Hematopoietic multipotent progenitor cell (in vitro differentiated cells): ENCODE measurements at places on chromosomes 7 and 10. TPM values are rescaled to one million over a fixed set of nuclear protein-coding genes. Genes with fewer than 3 reads are reported as not detected.

LEP gene
- under 0.01 TPM for total RNA-seq

ZNF488 gene
- 0.27 TPM for total RNA-seq

RAB19 gene
- total RNA-seq, result 3.2 TPM

PTF1A gene
- total RNA-seq, result not detected

TYW1B gene
- total RNA-seq, result 6.7 TPM

ZNF783 gene
- total RNA-seq, result 19.9 TPM

GDF10 gene
- total RNA-seq, result 1.1 TPM

HOGA1 gene
- total RNA-seq, result not detected

COL17A1 gene
- total RNA-seq, result under 0.01 TPM

CREB5 gene
- total RNA-seq, result 20.7 TPM

GRCh38 chr10:48246501-48246900 is 28.0 kb downstream of the FRMPD2 start:
- no peak for DNase-seq

DNA sequence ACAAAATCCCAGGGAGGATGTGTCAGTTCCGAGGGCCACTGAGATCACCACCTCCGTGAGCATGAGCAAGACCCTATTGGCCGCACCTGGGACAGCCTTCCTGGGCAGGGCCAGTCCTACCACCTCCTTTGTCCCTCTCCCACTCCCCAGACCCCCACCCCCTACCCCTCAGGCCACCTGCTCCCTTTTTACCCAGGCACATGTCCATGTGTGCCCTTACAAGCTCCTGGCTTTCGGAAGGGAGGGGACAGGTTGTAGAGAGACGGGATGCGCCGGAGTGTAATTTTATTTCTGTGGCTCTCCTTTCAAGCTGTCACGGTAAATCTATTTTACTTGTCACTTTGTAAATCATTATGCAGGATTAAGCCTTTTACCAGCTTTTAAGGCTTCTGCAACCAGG is 20.9 kb downstream of the ZMIZ1 start:
- DNase-seq, result no peak

- DNase-seq, result no peak
Measured at GRCh38 chr10:128067691-128068397, 58.4 kb downstream of the MKI67 start.

DNA sequence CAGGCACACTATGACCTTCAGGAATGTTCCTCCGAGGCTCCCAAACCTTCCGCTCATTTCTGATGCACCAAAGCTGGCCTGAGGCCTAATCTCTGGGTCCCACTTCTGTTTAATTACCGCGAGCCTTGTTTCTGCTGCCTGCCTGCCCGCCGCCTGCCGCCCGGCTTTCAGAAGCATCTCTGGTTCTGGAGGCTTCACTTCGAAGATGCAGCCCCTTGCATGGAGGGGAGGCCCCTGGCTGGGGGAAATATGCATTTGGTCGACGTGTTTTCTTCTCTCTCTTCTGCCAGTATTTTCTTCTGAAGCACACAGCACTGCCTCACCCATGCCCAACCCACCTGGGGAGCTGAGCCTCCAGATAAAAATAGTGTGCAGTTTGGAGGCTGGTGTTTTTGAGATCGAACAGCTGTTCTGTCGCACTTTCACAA is 166.9 kb downstream of the PAXIP1 start:
- DNase-seq, result no peak

GRCh38 chr10:3811291-3811870 is 26.4 kb upstream of the KLF6 start:
- peak; percentile 43 for DNase-seq

DNA sequence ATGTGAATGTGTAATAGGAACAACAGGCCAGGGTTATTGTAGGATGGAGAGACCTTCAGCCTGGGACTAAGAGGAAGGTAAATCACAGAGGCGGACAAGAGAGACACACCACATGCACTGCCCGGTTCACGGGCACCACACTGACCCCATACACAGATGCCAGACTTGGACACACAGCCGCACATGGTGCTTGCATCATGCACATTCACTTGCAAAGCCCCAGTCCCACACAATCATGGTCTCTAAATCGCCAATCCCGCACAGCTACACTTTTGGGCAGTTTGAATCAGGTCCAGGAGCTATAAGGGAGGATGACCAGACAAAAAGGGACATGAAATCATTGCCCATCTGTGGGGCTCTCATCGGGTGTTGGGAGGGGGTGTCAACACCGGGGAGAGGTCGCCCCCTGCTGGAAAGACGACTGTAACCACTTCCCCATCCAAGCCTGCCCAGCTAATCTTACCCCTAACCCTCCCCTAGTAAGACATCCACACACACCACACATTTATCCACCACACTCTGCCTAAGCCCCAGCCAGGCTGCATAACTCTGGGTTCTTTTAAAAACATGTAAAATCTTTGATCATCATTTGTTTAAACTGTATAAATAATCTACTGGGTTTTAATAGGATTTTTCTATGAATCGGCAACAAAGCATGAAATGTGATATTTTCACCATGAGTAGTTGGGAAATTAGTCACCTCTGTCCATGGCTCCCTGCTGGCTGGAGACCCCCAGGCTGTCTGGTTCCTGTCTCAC is 40.5 kb upstream of the SLF2 start:
- no peak for DNase-seq

GRCh38 chr10:124062390-124062789 is 31.0 kb downstream of the CHST15 start:
- DNase-seq, result no peak

DNA sequence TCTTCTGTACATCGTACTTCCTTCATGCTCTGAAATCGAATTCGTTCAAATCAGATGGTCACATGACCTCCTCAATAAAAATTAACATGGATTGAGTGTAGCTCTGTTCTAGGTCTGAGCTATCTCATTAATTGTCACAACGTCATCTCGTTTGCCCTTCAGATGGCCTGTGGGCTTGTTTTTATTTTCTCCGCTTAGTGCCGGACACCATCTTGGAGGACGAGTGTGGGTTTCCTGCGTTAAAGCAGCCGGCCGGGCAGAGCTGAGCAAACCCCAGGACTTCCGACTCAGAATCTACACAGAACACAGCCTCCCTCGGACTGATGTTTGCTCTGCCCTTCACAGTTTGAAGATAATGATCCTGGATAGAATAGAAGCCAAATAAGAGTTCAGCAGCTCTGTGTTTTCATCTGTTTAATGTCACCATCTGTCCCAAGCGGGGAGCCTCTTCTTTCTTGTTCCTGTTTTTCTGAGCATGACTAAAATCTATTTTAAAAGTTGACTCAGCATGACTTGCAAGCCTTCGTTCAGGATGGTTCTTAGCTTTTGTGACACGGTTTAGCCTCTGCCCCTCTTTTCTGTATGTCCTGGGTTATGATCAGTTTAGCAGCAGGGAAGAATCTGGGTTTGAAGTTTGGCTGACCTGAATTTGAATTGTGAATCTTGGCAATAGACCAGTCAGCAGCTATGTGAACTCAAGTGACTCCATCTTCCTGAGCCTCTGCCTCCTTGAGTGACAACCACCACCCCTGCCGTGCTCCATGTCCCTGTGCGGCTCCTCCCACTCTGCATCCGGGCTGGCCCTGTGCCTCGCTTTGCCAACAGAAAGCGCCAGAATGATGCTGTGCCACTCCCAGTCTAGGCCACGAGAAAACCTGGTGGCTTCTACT is 30.6 kb upstream of the GALNTL5 start:
- DNase-seq, result no peak

GRCh38 chr10:1928606-1929005 is 191.3 kb upstream of the ADARB2 start:
- DNase-seq, result no peak

GRCh38 chr7:104048055-104048454 is 58.6 kb upstream of the RELN start:
- no peak for DNase-seq

DNA sequence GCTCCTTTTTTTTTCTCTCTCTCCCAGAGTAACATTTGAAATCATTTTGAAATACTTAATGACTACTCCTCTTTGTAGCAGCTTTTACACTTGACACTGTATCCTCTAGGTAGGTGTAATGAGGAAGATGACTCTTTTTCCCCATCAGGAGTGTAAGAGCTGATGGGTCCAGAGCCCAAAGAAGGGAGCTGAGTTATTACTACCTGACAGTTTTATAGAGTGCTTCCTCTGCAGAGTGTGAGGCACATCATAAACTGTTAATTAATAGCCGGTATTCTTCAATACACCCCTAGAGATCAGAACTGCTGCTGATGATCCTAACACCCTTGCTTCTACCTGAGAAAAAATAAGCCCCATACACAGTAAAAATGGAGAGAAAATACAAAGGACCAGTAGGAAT is 279.8 kb upstream of the SEMA3A start:
- no peak for DNase-seq

DNA sequence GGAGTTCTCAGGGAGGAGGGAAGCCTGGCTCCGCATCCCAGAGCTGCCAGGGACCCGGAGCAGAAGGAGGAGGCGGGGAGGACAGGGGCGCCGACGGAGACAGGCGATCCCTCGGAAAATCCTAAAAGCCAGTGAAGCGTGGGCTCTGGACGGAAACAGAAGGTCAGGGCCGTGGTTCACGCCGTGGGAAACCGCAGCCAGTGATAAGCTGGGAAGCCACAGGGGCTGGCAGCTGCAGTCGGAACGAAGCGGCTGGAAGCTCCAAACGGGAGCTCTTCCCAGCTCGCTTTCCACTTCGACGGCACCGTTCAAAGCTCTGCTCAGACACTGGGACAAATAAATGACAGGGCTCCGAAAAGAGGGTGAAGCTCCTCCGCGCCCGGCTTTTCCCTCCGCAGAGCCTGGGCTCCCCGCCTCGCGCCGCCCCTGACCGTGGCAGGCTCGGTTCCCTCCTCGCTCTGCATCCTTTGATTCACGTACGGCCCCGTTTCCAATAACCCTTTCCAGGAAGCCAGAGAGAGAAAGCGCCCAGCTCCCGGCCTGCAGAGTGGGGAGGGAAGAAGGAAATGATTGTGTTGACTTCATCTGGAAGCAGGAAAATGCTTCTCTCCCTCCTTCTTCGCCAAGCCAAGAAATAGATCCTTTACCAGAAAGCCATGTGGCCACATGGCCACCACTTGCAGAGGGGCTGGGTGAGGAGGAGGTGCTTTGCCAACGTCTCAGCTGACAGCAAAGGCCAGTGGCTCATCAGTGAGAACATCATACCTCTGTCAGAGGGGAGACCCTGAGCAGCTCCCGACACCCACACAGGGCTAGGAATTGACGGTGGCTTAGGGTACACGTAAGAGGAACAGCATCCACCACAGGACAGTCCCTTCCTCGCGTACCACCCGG is 57.4 kb downstream of the ADRB1 start:
- DNase-seq, result no peak

- no peak for DNase-seq
Measured at GRCh38 chr10:15842556-15843169, 17.6 kb downstream of the MINDY3 start.

GRCh38 chr7:132076301-132077035 is 499.8 kb downstream of the PLXNA4 start:
- no peak for DNase-seq

- DNase-seq, result no peak
Measured at GRCh38 chr7:122465296-122465695, 160.7 kb upstream of the FEZF1 start.

- DNase-seq, result peak; percentile 17
Measured at GRCh38 chr10:28677888-28678686, 766 bp downstream of the BAMBI start.

- no peak for DNase-seq
Measured at GRCh38 chr7:105764506-105764905, 111.9 kb downstream of the ATXN7L1 start.

DNA sequence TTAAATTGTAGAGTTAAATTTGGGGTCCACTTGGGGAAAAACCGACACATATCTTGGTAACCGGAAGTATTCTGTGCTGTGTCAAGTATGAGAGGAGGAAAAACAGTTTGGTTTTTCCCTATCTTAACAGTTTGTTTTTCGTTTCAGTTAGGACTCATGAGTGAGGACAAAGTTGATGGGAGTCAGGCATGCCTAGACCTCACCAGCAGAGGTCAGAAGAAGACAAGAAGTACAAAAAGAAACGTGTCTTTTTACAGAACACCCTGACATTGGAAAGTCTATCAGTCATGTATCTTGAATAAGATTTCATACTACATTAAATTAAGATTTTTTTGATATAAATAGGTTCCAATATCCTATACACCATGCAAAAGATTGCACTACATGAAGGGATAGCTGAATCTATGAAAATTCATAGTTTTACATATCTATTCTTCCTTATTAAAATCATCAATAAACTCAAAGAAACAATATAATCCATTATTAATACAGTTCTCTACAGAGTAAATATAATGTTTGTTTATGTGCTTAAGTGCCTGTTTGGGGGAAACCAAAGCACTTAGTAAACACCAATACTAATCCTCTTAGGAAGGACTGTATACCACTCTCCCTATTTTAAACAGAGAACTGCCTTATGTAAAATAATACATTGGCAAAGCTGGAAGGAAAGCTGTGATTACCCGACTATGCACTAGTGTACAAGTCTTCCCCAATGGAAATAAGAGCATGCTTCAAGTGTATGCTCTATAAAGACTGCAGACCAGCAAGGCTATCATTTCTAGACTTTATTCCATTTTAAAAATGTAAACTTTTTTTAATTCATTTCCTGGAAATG is 95.6 kb downstream of the USP6NL start:
- peak; percentile 40 for DNase-seq

GRCh38 chr7:491292-491957 is 28.2 kb downstream of the PDGFA start:
- DNase-seq, result no peak

GRCh38 chr10:72322030-72322279 is 32.8 kb downstream of the DNAJB12 start:
- no peak for DNase-seq

- no peak for DNase-seq
Measured at GRCh38 chr7:114952296-114952695, 30.4 kb downstream of the MDFIC start.

DNA sequence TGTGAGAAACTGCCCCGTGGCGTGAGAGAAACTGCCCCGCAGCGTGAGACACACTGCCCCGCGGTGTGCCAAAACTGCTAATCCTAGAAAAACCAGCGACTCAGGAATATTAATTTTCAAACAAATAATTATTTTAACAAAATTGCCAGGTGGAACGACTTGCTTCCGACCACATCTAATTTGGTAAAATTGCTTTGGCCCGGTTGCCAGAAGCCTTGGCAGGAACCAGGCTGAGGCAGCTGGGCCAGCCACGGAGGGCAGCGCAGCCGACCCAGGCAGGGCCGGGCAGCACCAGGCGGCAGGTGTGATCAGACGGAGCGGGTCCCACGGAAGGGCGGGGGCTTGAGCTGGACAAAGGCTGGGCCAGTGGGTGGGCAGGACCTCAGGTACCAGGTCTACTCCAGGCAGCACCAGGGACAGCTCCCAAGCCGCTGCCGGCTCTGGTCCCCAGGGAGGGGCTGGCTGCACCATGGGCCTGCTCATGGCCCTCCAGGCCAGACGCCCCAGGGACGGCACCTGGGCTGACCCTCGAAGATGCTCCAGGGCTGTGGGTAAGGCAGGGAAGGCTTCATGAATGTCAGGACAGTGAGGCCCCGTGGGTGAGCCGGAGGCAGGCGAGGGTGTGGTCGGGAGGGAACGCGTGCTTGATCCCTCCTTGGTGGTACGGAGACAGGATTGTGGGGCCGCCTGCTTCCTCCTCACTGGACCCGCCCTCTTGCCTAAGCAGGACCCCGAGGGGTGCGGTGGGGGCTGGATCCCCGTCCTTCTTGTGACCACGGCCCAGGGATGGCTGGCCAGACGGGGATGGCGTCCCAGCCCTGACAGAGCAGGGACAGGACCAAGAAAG is 7.7 kb upstream of the ADGRA1 start:
- DNase-seq, result no peak

GRCh38 chr7:115297656-115298055 is 375.8 kb downstream of the MDFIC start:
- no peak for DNase-seq
